Stimulated activated CD4-positive, alpha-beta T cell treated with anti-CD3 and anti-CD28 coated beads, Interleukin-12 subunit alpha, Interleukin-12 subunit beta, amount 100 ng/mL, for 4 hours (primary cell): ENCODE measurements at places on chromosomes 1 and 21.

GRCh38 chr1:89023026-89023425, 360 bp upstream of the GBP3 start:
- no peak for DNase-seq

DNA sequence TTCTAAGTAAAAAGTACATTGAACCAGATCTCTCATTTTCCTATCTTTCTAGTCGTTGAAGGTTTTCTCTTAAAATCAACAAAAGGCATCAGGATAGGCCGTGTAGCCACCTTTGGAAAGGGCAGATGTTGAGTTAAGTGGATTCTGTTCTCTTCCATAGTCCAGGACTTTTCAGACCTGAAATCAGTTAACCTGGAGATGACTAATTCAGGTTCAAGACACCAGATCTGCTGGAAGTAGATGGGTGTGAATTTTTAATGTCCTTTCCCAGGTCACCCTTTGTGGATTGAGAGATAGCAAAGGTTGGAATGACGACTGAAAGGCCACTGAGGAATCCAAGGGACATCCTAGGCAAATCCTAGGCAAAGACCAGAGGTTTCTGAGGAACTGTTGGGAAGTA, 172.8 kb downstream of the DHRS3 start:
- no peak for DNase-seq

DNA sequence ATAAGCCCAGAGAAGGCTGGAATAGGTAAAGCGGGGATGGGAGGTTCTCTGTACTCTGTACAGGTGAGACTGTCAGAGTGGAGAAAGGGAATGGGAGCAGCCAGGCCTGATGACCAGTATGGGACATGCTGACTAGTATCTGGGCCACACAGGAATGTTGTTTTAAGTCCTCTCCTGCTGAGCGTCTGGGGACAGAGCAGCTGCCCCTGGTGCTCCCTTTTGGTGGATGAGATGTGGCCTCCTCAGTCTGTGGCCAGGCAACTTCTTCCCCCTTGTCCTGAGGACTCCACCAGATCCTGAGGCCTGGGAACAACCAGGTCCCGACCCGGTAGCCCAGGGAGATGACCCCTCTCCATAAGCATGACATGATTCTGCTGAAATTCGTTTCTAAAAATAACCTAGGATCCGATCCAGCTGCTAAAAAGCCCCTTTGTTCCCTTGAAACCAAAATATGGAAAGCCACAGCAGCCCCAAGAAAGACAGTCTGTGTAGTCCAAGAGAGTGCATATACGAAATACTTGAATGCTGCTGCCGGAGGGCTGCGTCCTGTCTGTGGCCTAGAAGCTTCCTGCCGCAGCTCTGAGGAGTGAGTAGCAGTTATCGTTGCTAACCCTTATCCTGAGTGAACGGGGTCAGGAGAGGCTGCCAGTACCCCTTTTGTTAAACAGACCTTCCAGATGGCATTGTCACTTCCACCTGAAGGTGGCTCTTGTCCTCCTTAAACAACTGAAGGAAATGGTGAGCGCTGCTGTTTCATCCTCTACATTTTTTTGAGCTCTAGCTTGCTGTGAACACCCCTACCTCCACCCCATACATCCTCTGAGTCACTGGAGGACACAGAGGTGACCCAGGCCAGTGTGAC, 47.1 kb downstream of the ATP2B4 start:
- peak; percentile 31 for DNase-seq

DNA sequence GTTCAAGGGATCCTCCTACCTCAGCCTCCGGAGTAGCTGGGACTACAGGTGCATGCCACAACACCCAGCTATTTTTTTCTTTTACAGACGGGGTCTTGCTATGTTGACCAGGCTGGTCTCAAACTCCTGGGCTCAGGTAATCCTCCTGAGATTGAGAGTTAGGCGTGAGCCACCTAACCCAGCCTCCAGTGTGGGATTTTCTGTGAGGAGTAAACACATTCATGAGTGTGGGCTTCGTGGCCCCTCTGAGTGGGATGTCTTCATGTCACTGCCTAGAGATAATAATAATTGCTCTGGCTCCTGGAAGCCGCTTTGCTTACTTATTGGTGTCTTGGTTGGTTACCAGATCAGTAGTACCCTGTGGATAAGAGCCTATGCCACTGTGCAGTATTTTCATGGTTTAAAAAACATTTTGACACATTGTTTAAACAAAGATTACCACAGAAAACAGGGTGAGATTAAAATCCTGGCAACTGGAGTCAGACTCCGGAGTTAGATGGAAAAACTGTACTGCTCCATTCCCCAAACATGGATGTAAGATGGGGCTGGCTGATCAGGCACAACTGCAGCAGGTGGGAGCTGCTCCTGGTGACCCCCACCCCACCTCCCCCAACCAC, 159.1 kb upstream of the RAB4A start:
- DNase-seq = no peak

- no peak for DNase-seq
Observed at GRCh38 chr1:107664982-107665925, 299.7 kb downstream of the VAV3 start.
